Stimulated activated CD8-positive, alpha-beta memory T cell treated with anti-CD3 and anti-CD28 coated beads, Interleukin-7, amount 100 ng/mL, for 1 hour (primary cell): ENCODE measurements at places on chromosomes 2 and 18.

- no peak for DNase-seq
These were observed at the start of gene THSD7B for GRCh38 chr2:136765256-136766072. Gene THSD7B, plus strand, starts transcription at chr2:136765545. Its CDS starts 116,634 bp downstream, at chr2:136882179.

GRCh38 chr18:68728081-68728700 is 13.3 kb upstream of the TMX3 start:
- no peak for DNase-seq

DNA sequence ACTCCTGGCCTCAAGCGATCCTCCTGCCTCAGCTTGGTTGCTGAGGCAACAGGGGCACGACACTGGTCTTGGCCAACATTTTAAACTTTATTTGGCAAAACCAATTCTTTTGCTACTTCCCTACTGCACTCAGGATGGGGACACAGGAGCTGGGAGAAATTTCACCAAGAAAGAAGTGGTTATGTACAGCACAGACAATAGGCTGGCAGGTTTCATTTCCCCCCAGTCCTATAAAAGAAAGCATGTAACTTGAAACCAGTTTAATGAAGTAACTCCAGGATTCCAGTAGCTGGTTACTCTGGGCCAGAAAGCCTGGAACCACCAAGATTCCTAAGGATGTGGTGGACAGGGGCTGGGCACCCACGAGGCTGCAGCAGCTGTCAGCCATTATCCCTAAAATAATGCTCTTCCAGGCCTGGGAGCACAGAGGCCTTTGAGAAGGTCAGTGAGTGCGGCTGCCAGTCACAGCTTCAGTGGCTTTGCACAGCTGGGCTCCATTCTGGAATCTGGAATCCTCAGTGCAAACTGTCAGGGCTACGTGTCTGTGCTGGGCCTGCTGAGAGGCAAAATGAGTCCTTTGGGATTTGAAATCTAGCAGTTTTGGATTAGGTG is 142.3 kb upstream of the ITGA6 start:
- no peak for DNase-seq

DNA sequence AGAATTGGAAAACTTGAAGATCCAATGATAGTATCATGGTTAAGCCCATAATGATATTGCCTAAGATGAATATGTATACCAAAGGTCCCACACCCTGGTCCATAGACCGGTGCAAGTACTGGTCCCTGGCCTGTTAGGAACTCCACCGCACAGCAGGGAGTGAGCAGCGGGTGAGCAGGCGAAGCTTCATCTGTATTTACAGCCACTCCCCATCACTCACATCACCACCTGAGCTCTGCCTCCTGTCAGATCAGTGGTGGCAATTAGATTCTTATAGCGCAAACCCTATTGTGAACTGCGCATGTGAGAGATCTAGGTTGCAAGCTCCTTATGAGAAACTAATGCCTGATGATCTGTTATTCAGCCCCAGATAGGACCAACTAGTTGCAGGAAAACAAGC is 402.4 kb downstream of the EPHA4 start:
- no peak for DNase-seq

DNA sequence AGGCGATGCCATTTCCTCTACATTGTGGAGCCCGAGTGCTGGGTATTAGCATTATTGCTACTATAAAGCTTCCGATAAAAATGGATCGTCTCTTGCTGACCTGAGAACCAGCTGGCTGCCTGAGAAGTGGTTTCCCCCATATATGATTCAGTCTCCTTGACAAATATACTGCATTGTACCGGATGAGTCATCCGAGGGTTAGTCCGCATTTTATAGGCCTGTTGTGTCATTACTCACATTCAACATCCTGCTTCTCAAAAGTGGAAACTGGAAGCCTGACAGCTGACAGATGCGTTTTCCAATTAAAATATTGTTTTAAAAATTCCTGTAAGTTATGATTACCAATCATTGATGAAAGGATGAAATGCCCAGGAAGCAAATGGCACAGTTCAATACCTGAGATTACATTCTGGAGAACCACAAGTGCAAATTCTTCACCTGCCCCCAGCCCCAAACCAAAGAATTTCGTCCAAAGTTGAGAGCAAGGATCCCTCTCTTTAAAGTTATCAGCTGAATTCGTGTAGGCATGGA is 65.7 kb downstream of the SPRED2 start:
- no peak for DNase-seq

GRCh38 chr18:59606193-59607077 is 90.8 kb downstream of the CCBE1 start:
- no peak for DNase-seq

- no peak for DNase-seq
These were observed 25.5 kb upstream of the VIT start for GRCh38 chr2:36670881-36671595.

GRCh38 chr18:62625019-62625418 is 90.3 kb upstream of the PHLPP1 start:
- DNase-seq = no peak

DNA sequence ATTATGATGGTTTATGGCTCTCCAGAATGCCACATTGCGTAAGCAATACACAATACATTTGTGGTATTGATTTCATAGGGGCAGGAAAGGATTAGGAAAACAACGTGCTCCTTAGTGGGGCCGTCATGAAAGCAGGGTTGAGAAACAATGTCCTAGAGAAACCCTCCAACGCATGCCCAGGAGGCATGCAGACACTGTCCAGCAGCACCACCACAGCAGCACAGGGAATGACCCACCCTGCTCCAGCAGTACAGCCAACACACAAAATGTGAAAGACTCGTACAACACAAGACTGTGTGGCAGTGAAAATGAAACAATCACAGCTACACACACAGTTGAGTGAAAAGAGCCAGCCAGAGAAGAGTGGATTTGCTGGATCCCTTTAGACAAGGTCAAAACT is 66.3 kb downstream of the FAM168B start:
- no peak for DNase-seq

GRCh38 chr2:85441864-85442263 is 23.4 kb downstream of the SH2D6 start:
- DNase-seq = no peak

- DNase-seq = no peak
These were observed 43.2 kb downstream of the ZBTB7C start for GRCh38 chr18:48365965-48366364.

- no peak for DNase-seq
These were observed 144.2 kb upstream of the CDH7 start for GRCh38 chr18:65606551-65607130.

- no peak for DNase-seq
These were observed 2.6 kb downstream of the INHA start for GRCh38 chr2:219574484-219575311.

GRCh38 chr2:136246086-136246669 is 128.2 kb upstream of the CXCR4 start:
- DNase-seq = no peak

GRCh38 chr2:64586054-64586453 is 61.9 kb downstream of the AFTPH start:
- DNase-seq = no peak

- DNase-seq = no peak
These were observed 100.4 kb upstream of the GPR45 start for GRCh38 chr2:105141099-105141614.

GRCh38 chr2:174071321-174071720 is 106.1 kb upstream of the SP3 start:
- no peak for DNase-seq

GRCh38 chr2:240851078-240851991 is 17.3 kb upstream of the AGXT start:
- peak; percentile 77 for DNase-seq

GRCh38 chr2:53510401-53510800 is 257.2 kb upstream of the CHAC2 start:
- no peak for DNase-seq

DNA sequence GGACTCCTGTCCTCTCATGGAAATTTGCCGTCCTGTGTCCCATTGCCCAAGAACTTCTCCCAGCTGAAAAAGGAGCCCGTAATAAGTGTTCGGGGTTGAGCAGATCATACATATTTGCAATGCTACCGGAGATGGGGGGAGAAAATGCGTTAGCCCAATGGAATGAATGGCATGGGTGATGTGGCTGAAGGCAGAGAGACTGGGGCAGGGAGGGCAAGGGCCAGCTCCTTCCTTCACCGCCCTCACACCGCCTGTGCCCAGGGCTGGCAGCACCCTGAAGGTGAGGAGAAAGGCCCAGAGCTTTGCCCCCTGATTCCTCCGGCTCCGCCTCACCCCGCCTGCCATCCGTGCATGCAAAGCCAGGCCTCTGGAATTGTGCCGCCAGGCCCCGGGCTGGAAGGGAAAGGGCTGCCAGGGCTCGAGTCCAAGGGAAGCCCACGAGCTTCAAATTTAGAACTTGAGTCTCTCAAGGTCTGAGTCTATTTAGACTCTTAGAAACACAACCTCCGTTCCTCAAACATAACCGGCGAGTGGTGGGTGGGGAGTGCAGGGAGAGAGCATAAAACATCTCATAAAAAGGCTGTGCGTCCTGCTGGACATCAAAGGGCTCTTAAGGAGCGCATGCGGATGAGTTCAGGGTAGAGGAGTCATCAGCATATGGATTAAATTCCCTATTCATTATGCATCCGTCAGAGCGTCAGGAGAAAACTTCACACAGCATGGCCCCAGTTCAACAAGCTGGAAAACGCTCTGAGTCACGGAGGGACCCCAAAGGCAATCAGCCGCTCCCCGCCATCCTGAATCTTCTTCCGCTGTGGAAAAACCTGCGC is 121.7 kb upstream of the GLI2 start:
- DNase-seq = no peak

DNA sequence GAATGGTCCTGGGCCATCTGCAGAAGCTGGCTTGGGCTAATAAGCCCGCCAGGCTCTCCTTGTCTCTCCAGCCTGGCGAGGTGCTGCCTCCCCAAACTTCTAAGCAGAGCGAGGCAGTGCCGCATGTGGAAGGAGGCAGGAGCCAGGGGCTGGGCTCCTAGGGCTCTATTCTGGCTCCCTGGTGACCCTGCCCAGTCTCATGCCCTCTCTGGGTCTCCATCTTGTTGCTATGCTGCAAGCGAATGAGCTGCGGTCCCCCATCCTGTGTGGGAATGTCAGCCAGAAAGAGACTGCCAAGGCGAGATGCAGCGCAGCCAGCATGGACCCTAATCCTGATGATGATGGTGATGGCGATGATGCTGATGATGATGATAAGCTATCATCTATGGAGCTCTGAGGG is 48.7 kb downstream of the TNS1 start:
- DNase-seq = no peak

GRCh38 chr2:151299920-151300539 is 10.6 kb upstream of the NMI start:
- no peak for DNase-seq

DNA sequence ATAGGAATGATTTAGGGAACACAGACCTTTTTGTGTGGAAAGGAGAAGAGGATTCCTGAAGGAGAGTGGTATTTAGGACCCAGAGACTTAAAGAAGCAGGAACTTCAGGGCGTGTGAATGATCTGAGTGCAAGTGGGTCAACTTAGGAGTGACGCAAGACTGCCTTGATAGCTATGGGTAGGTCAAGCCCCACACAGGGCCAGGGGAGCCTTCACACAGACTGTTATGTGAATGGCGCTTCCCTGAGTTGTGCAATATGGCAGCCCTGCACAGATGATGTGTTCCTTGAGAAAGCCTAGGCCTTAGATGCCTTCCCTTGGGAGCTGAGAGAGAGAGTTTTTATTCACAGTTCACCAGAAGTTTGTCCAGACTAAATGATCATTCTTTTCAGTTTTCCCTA is 47.1 kb upstream of the IGFBP5 start:
- DNase-seq = no peak

DNA sequence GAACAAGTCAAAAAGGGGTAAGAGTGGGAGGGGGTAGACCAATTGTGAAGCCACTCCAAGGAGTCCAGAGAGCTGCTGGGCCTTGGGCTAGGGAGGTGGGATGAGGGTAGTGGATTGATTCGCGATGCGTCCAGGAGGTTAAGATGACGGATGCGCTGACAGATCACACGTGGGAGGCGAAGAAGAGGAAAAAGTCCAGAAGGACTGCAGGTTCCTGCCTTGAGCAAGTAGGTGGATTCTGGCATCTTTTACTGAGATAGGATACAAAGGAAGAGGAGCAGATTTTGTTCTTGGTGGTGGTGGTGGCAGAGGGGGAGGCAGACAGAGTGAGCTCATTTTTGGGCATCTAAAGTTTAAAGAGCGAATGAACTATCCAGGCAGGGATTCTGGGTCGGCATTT is 76.5 kb downstream of the KCTD1 start:
- DNase-seq = no peak

DNA sequence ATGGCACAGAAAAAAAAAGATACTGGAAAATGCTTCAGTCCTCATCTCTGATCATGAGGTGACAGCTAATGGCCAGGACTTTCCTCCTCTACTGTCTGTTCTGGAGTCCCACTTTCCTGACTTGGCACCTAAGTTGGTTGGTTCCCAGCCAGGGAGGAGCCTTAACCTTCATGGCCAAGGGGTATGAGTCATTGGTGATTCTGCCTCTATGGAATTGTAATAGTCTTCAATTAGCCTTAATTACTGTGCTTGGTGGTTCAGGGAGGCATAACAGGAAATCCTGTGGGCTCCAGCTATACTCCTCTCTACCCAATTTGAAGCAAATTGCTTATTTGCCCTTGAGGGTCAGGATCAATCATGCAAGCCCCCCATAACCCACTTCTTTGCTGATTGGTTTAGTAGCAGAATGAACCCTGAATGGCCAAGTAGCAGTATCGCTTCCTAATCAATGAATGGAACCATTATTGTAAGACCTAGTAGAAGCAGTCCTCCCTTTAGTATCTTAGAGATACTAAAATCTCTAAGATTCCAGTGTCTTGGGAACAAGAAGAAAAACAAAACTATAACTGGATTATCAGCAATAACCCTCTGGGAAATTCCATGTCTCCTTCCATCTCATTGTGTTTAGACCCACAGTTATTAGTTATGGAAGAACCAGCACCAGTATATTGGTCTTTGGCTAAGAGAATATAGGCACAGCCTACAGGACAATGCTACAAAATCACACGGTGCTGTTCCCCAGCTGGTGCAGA is 109.0 kb downstream of the COL6A3 start:
- DNase-seq = no peak

- no peak for DNase-seq
These were observed 1.2 kb downstream of the EFEMP1 start for GRCh38 chr2:55922291-55922907.

- no peak for DNase-seq
These were observed 17.6 kb upstream of the DNER start for GRCh38 chr2:229731916-229732315.
